ENCODE measurements at places on chromosomes 1 and 21. TPM values are rescaled to one million over a fixed set of nuclear protein-coding genes. Genes with fewer than 3 reads are reported as not detected.

Gene BRINP3
- total RNA-seq = 0.78 TPM

Gene TSPEAR
- not detected for total RNA-seq

Gene HPCA
- total RNA-seq = not detected

Gene FABP3
- 27.1 TPM for total RNA-seq

Gene LCE1C
- not detected for total RNA-seq

Gene ADCY10
- 0.94 TPM for total RNA-seq

Gene RIT1
- total RNA-seq = 45.6 TPM

Gene NR5A2
- total RNA-seq = not detected

Gene TAGLN2
- total RNA-seq = 161 TPM
